ENCODE measurements at places on chromosomes 16 and 17.

- no peak for DNase-seq
Observed at GRCh38 chr16:48824271-48824670, 214.3 kb upstream of the N4BP1 start.

- DNase-seq, result no peak
Observed at GRCh38 chr17:66930933-66931332, 33.6 kb upstream of the CACNG4 start.

GRCh38 chr17:48484850-48485249 is 46.0 kb downstream of the HOXB1 start:
- DNase-seq, result no peak

DNA sequence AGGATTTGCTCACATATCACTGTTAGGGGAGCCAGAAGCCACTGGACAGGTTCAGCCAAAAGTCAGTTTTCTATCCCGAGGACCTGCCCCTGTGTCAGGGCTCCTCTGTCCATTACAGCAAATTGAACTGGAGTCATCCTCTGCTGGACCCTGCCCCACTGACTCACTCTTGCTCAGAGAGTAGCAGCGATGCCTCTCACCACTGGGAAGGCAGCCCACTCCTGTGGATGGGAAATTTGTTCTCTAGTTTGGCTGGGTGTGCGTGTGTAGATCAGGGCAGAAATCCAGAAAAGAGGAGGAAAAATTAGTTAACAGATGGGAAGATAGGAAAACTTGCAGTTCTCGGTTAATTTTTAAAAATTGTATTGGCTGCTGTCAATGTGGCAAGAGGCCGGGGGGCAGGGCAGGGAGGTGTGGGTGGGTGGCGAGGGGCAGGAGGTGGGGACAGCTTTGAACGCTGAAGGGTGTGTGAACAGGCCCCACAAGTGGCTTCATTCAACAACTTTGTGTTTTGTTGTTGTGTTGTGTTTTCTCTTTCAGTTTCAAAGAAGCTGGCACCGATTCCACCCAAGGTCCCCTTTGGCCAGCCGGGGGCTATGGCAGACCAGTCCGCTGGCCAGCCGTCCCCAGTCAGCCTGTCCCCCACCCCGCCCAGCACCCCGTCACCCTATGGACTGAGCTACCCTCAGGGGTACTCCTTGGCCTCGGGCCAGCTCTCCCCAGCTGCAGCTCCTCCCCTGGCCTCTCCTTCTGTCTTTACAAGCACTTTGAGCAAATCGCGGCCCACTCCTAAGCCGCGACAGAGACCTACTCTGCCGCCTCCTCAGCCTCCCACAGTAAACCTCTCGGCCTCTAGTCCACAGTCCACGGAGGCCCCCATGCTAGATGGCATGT is 33.6 kb downstream of the ELAC2 start:
- DNase-seq, result peak; percentile 84

DNA sequence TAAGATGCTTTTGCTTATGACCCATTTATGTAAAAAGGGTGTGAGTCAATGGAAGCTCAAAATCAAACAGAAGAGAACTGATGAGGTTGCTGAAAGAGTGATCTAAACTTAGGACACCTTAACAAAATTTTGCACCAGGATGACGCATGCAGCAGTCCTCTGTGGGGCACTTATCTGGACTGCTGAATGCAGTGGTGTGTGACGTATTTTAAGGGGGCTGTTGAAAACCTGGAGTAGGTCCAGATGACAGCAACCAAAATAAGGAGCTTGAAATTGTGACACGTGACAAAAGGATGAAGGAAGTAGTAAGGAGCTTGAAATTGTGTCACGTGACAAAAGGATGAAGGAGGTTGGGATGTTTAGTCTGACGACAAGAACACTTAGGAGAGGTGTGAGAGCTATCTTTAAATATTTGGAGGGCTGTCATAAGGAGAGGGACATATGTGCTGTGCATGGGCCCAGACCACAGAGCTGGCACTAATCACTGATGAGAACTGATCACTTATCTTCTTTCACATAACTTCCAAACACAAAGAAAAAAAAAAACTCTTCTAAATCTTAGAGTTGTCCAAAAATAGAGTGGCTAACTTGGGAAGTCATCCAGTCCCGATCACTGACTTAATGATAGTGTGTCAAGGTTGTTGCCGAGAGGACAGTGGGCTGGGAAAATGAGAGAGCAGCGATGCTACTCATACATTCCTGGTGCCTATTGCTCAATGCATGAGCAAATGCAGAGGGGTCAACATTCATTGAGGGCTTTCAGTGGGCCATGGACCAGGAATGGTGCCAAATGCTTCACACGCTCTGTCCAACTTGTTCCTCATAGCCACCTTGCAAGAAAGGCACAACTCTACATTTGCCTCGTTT is 264.2 kb upstream of the ZFHX3 start:
- DNase-seq, result no peak

GRCh38 chr17:76623271-76624146 is 20.0 kb downstream of the ST6GALNAC1 start:
- peak; percentile 89 for DNase-seq

GRCh38 chr16:17230932-17231581 is 239.7 kb downstream of the XYLT1 start:
- no peak for DNase-seq

DNA sequence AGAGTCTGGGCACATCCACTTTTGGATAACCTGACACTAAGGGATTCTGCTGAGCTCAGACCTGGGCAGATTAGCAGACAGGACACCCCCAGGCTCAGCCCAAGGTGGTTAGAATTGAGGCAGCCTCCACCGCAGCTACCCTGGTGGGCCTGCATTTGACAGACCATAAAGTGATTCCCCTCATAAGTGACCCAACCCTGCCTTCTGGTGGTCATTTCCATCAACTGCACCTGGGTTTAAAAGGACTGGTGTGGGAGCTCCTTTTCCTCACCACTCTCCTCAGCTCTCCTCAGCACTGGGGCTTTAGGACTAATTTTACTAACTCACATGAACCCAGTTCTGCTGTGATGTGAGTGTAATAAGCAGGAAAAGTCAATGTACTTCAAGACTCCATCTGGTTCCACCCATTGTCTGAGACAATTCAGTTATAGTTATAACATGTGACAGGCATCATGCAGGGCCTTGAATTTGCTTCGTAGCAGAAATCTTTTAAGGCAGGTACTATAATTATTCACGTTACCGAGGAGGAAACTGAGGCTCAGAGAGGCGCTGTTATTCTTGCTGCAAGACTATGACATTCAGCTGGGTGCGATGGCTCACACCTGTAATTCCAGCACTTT is 42.5 kb downstream of the MYH3 start:
- no peak for DNase-seq

- DNase-seq, result no peak
Observed at GRCh38 chr17:2635675-2636074, 42.2 kb downstream of the PAFAH1B1 start.

DNA sequence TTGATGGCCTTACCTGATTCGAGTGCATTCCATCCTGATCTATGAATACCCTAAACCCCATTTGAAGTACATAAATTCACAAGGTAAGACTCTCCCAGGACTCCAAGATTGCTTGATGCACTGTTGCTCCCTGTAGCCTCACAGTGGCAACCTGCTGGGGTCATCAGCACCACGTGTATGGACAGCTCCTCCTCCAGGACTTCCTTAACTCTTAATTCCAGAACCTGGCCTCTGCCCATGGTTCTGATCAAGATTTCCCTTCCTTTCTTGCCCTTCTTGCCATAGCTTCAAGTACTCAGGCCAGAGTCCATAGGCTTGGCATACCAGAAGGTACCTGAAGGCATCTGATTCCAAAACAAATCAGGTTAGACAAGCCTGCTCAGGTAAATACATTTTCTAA is 34.0 kb upstream of the NLK start:
- DNase-seq, result no peak

GRCh38 chr17:77126519-77126918 is 14.2 kb upstream of the SEC14L1 start:
- no peak for DNase-seq

DNA sequence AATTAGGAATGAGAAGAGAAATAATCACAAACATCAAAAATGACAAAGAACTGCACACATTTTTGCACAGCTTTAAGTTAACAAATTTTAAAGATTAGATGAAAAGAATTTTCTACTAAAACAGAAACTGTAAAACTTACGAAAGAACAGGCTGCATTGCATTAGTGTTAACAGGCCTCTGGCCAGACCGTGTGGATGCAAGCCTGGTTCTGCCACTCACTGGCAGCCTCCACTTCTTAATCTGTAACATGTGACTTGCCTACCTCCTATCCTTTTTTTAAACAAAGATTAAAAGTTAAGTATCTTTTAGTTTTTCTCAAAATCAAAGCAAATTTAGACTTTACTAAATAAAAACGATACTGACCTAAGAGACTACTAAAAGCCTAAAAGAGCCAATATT is 37.5 kb downstream of the CREBBP start:
- no peak for DNase-seq

DNA sequence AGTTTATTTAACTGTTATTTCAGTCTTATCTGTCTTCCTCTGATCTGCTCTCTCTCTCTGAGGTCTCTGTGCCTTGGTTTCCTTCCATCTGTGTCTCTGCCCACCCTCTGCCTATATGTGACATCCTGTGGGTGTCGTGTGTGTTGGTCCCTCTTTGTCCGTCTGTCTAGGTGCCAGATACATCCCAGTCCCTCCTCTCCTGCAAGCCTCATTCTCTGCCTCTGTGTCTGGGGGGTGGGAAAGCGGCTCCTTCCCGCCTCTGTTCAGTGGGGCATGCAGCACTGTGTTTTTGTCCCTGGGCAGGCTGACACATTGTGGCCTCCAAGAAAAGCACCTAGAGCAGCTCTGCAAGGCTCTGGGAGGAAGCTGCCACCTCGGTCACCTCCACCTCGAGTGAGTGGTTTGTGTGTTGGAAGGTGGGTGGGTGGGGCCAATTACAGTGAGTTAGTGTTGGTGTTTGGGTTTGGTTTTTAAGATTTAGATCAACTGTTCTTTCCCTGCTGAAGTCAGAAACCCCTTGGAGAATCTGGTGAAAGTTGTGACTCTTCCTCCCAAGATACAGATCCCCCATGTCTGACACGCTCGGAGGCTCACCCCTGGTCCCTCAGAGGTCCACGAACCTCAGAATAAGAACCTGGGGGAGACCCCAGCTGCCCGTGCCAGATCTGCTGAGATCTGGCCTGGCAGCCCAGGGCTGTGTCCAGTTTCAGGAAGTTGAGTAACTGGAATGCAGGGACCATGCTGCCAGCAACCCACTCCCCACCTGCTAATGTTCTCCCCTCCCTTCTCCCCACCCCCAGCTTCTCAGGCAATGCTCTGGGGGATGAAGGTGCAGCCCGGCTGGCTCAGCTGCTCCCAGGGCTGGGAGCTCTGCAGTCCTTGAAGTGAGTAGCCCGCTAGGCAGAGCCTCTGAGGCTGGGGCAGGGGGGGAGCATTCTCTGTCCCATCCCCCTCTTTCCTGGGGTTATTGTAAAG is 50.9 kb upstream of the CPNE2 start:
- no peak for DNase-seq

DNA sequence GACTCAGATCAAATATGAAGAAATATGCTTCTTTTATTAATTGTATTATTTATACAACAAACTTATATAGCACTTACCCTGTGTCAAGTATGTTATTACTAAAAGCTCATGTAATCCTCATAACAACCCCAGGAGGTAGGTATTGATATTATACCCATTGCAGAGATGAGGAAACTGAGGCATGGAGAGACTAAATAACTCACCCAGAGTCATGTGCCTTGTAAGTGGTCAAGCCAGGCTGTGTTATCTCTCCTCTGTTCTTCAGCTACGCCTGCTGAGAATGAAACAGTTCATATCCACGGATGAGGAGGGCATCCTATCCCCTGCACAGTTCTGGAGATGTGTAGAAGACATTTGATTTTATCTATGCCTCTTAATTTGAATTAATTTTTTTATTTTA is 78.1 kb downstream of the RBBP6 start:
- DNase-seq, result no peak

GRCh38 chr17:30212750-30213149 is 22.7 kb downstream of the SLC6A4 start:
- no peak for DNase-seq

All from sciatic nerve (tissue), 2 donors.